ENCODE measurements at places on chromosomes 5 and 9.

GRCh38 chr9:97237311-97237786 is 70.1 kb upstream of the CCDC180 start:
- DNase-seq: no peak

DNA sequence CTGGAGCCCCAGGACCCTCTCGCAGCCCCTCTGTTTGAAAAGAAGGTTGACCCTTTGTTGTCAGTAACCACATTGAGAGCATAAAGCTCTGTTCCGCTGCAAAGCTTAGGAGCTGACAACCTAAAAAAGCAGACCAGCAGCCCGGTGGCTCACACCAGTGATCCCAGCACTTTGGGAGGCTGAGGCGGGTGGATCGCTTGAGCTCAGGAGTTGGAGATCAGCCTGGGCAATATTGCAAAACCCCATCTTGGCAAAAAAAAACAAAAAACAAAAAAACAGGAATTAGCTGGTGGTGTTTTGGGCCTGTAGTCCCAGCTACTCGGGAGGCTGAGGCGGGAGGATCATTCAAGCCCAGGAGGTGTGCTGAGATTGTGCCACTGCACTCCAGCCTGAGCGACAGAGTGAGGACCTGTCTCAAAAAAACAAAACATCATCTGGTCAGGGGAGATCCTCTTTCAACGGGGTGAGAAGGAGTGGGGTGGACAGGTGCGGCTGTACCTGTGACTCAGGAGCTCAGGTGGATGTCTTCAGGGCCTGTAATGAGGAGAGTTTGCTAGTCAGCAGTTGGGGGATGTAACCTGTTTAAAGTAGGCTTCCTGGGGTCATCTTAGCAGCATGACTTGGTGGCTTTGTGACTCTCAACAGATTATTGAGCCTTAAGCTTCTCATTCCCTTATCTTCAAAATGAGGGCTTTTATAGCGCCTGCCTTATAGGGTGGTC is 694 bp upstream of the REEP2 start:
- DNase-seq: no peak

- DNase-seq: no peak
Observed at GRCh38 chr5:1880377-1881025, 2.2 kb downstream of the IRX4 start.

DNA sequence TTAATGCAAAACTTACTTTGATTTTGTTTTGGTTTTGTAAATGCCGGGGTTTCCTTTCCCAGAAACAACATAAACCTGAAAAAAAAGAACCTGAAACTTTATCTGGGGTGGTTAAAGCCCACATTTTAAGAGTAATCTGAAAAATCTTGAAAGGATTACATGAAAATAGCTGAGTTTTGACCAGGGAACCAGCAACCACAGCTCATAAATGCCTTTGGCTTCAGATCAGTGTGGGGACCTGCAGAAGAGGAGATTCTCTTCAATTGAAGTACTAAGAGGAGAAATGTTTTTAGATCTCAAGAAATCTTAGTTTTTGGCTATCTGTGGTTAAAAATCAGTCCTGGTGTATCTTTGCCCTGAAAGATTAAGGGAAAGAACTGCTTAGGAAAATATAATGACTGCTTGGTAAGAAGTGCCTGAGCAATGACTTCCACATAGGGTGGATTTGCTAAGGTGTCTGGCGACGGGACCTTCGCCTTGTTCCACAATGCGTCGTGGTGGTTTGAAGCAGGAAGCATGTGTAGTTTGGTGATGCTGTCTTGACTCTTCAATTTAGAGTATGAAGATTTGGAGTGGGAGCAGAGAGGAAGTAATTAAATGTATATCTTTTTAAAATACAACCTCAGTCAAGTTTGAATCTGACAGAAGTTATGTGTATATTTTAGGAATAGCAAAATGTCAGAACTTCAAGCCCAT is 186.5 kb downstream of the MAN2A1 start:
- DNase-seq: no peak

DNA sequence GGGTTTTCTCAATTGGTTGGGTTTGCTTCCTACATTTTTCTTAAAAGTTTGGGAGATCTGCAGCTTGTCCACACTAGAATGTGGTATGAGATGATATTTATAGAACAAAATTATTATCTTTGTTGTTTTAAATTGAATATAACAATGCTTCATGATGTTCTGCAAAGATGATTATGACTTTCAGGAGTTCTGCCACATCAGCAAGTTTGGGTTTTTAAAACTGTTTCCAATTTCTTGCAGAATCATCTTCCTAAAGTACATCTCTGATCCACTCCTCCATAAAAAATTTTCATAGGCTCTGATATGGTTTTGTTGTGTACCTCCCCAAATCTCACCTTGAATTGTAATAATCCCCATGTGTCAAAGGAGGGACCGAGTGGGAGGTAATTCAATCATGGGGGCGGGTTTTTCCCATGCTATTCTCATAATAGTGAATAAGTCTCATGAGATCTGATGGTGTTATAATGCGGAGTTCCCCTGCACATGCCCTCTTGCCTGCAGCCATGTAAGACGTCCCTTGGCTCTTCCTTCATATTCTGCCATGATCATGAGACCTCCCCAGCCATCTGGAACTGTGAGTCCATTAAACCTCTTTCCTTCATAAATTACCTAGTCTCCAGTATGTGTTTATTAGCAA is 119.1 kb upstream of the PTGER4 start:
- DNase-seq: no peak

GRCh38 chr9:98271479-98271878 is 16.0 kb upstream of the TBC1D2 start:
- DNase-seq: no peak

- DNase-seq: no peak
Observed at GRCh38 chr5:179607160-179607931, 16.1 kb downstream of the HNRNPH1 start.

- DNase-seq: peak; percentile 71
Observed at GRCh38 chr9:82488313-82489200, 500.0 kb downstream of the SPATA31D1 start.

- DNase-seq: no peak
Observed at GRCh38 chr9:38619556-38620447, 594 bp downstream of the ANKRD18A start.

DNA sequence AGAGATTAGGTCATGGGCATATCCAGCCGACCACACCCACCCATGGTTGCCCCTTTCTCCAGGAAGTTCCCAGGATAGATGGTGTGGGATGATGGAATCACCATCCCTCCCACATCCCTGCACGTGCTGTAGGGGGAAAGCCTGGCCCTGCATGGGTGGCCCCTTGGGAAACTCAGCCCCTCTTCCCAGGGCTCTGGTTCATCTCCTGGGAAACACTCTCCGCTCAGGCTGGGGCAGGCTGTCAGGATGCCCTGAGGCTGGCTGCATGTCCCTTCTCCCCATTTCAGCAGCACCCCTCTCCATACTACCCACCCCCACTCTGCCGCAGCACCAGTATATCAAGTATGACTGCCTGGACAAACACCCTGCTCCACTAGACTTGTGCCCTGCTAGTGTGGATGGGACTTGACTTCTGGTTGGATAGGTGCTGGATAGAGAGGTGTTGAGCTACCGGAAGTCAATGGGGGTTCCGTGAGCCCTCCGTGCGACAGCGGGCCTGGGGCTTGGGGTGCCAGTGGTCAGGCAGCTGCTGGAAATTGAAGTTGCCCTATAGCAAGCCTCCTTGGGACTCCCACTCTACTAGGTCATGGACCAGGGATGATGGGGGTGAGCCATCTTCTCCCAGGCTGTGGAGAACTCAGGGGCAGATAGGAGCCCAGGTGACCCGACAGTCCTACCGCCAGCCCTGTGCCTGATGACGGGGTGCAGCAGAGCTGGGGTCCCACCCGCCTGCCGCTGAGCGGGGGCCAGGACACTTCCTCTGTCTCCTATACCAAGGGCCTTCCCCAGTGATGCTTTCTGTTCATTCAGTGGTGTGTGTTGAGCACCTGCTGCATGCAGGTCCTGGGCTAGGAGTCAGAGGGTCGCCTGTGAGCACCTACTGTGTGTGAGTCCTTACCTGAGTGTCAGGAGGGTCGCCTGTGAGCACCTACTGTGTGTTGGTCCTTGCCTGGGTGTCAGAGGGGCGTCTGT is 69.4 kb upstream of the COL5A1 start:
- no peak for DNase-seq

GRCh38 chr5:178425621-178426068 is 164.5 kb downstream of the COL23A1 start:
- DNase-seq: no peak

DNA sequence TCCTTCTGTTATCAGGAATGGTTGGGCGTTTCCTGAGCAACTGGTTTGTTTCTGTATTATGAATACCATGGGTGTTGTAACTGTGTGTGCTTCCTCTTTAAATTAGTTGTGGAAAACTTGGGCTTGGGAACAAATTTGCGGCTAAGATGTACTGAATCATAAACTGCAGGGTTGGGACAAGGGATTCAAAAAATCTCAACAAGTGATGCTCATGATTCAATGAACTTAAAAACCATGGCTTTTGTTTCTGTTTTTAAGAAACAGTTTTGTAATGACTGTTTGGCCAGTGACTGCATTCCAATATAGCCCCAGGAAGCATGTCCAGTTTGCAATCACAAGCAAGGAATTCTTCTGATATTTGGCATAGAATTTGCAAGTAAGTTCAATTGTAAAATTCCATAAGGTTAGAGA is 657.5 kb upstream of the WWC1 start:
- DNase-seq: peak; percentile 91

- no peak for DNase-seq
Observed at GRCh38 chr9:109568568-109569210, 70.6 kb upstream of the PTPN3 start.

DNA sequence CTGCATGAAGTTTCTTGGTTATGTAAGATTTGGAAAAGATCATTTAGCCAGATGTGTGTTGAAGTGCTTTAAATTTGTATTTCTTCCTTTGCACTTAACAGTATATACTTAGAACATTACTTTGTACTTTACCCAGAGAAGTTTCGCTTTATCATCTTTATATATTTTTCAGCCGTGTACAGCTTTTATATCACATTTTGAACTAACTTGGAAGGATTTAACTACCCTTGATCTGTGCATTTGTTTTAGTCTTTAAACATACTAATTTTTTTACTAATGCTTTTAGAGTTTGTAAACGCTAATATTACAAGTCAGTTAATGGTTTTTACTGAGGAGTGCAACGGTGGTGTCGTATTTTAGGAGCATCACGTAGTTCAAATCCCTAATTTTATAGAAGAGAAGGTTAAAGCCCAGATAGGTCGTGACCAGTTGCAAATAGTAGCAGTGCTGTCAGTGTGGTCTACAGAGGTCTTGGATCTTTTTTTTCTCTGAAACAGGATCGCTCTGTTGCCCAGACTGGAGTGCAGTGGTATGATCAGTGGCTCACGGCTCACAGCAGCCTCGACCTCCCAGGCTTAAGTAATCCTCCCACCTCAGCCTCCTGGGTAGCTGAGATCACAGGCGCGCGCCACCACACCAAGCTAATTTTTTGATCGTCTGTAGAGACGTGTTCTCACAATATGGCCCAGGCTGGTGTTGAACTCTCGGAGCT is 2.0 kb downstream of the MATR3 start:
- no peak for DNase-seq

DNA sequence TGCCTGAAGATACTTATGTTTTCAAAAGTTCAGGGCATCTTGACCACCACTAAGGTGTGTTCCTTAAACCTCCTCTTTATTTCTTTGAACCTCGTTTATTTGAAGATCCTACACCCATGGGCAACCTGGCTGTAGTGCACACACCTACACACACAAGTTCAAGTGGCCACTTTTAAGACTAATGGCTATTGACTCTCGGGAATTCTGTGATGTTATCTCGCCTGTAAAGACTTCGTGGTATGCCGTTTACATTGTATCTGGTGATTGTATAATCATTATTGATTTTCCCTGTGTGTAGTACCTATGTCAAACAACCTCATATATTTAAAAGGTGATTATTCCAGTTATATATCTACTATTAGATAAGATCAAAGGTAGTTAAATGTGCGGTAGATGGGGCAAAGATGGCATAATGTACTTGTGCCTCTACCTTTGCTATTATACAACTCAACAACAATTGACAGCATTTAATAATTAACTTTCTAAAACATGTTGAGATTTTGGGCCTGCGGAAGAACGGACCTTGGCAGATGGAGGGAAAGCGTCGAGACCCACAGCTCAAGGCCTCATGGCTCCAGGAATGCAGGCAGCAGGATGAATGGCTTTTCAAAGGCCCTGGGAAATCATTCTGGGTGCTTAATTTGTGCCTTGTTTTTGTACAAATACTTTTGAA is 51.4 kb upstream of the IRX2 start:
- no peak for DNase-seq

- no peak for DNase-seq
Observed at GRCh38 chr9:121914017-121914595, 179.0 kb downstream of the TTLL11 start.

- DNase-seq: no peak
Observed at GRCh38 chr5:57211039-57211438, 37.2 kb downstream of the GPBP1 start.

GRCh38 chr5:74251141-74252035 is 389.1 kb downstream of the ENC1 start:
- peak; percentile 83 for DNase-seq

GRCh38 chr9:124760719-124761118 is 10.4 kb downstream of the NR6A1 start:
- DNase-seq: no peak

DNA sequence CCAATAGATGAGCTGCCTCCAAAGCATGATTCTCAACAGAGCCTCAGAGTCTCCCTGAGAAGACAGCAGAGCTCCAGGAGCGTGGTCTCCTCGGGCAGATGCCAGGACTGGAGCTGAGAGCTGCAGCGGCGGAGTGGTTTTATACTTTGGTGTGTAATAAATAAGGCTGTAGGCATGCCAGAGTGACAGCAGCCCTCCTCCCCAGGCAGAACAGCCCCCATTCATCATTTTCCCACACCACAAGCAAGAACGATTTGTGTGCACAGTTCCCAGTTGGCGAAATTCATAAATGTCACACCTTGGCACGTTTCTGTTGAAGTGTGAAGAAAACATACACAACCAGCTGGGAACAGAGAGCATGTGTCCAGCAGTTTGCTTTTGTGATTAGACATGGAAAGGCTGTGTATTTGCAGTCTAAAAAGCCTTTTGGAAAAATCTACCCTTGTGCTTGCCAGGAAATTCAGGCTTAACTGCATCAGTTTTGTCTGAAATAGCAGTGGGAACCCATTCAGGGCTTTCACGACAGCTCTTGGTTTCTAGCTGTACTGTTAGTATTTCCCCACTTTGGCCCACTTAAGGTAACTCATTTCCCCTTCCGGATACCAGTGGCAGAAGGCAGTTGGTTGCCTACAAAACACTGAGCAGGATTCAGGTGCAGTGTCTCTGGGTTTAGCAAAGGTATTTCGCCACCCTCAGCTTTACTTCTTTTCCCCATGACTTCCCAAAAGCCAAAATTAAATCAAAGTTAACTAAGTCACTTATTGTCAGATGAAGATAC is at the start of gene C1QTNF3:
TSS of gene C1QTNF3 (minus strand) at position 115 of the 778 bp plus-strand sequence. CDS start at position 27, 88 bp downstream.
- DNase-seq: no peak

DNA sequence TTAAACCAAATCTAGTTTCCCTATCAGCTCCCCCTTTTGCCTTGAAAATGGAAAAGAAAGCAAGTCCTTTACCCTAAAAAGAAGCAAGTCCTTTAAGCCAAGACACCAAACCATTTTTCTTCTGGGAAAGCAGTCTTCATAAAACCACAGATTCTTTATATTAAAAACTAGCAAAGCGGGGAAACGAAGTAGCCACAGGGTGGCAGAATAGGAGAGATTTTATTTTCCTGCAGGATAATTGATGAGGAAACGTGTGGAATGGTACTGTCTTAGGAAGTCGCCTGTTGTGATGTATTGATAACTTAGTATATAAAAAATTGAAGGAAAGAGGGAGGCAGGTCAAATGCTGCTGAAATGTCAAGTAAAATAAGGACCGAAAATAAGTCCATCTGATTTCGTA is 41.1 kb downstream of the ZNF883 start:
- no peak for DNase-seq
